ENCODE measurements at places on chromosomes 7 and 10. TPM values are rescaled to one million over a fixed set of nuclear protein-coding genes. Genes with fewer than 3 reads are reported as not detected.

DNA sequence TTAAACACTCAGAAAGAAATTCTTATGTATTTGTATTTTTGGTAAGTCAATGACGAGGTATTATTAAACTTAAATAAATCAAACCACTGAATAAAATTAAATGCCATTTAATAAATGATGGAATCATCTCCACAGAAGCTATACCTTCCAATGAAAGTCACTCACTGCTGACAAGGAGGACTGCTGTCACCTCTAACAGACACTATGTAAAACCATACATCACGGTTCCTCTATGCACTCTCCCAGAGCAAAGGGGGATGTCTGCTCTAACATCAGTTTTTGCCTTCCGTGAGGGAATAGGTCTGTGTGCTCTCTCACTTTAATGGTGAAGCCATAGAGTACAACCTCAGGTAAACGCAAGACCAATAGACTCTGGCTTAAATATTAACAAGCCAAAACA is 99.7 kb upstream of the DDC start:
- peaks cover 69% of the 10 kb centered on the region for H3K36me3 ChIP-seq
- H3K27ac ChIP-seq, result no peak overlapping the region
- H3K4me1 ChIP-seq, result peaks cover 6% of the 10 kb centered on the region
- H3K4me3 ChIP-seq, result no peak overlapping the region
- no peak for DNase-seq

DNA sequence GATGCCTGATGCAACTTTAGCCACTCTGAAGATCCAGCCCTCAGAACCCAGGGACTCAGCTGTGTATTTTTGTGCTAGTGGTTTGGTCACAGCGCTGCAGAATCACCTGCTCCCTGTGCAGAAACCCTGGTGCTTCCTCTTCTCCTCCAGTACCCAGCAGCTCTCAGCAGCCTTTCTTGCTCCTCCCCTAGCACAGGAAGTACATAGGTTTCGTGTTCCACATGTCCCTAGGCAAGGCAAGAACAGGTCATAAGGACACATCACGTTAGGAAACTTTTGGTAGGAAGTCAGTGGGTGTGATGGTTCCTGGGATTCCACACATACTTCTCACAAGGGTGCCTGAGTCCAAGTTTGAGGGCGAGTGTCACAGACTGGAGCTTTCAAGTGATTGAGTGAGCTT is 167.9 kb upstream of the PRSS1 start:
- no peaks in the 10 kb centered on the region for H3K27me3 ChIP-seq
- H3K4me3 ChIP-seq, result no peak overlapping the region
- H3K4me1 ChIP-seq, result no peaks in the 10 kb centered on the region
- no peaks in the 10 kb centered on the region for H3K36me3 ChIP-seq
- no peak overlapping the region for H3K27ac ChIP-seq
- DNase-seq, result no peak

DNA sequence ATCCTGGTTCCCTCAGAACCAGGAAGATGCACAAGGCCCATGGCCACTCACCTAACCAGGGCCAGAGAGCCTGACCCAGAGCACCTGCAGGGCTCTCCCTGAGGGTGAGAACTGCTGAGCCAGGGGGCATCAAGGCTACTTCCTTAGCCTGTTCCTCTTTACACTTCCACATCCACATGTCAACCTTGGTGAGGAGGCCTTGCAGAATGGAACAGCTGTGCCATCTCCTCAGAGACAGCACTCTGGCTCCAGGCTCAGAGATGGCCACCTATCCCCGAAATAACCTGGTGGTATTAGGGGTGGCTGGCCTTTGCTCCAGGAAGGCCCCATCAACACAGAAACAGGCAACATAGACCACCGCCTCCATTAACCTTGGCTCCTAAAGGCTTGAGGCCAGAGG is 473.0 kb downstream of the RPS24 start:
- H3K27ac ChIP-seq, result no peak overlapping the region
- no peaks in the 10 kb centered on the region for H3K36me3 ChIP-seq
- no peak for DNase-seq
- no peaks in the 10 kb centered on the region for H3K4me1 ChIP-seq
- no peaks in the 10 kb centered on the region for H3K27me3 ChIP-seq
- H3K4me3 ChIP-seq, result no peak overlapping the region

- no peak overlapping the region for H3K4me3 ChIP-seq
- H3K27me3 ChIP-seq, result no peaks in the 10 kb centered on the region
- H3K4me1 ChIP-seq, result no peaks in the 10 kb centered on the region
- no peak for DNase-seq
These were observed 103.8 kb upstream of the APBB1IP start for GRCh38 chr10:26334232-26334931.

GRCh38 chr10:133260895-133261725 is 15.6 kb downstream of the ADAM8 start:
- H3K36me3 ChIP-seq, result no peaks in the 10 kb centered on the region
- DNase-seq, result peak; percentile 61
- H3K27ac ChIP-seq, result peak overlapping the region; percentile 77
- no peaks in the 10 kb centered on the region for H3K27me3 ChIP-seq
- peaks cover 70% of the 10 kb centered on the region for H3K4me1 ChIP-seq

- H3K36me3 ChIP-seq, result peaks cover 53% of the 10 kb centered on the region
- no peak for DNase-seq
- no peak overlapping the region for H3K27ac ChIP-seq
These were observed 2.7 kb downstream of the GOT1 start for GRCh38 chr10:99427566-99428190.

GRCh38 chr10:55233090-55233489 is 432.1 kb upstream of the PCDH15 start:
- no peak for DNase-seq
- no peaks in the 10 kb centered on the region for H3K36me3 ChIP-seq
- no peaks in the 10 kb centered on the region for H3K27me3 ChIP-seq
- no peak overlapping the region for H3K4me3 ChIP-seq

- no peak overlapping the region for H3K27ac ChIP-seq
- H3K36me3 ChIP-seq, result no peaks in the 10 kb centered on the region
- no peak overlapping the region for H3K4me3 ChIP-seq
These were observed 60.0 kb upstream of the STEAP1B start for GRCh38 chr7:22559829-22560489.

GRCh38 chr10:30783939-30784501 is 154.5 kb upstream of the LYZL2 start:
- no peak overlapping the region for H3K4me3 ChIP-seq
- H3K4me1 ChIP-seq, result peaks cover 7% of the 10 kb centered on the region
- DNase-seq, result peak; percentile 76
- no peak overlapping the region for H3K27ac ChIP-seq

DNA sequence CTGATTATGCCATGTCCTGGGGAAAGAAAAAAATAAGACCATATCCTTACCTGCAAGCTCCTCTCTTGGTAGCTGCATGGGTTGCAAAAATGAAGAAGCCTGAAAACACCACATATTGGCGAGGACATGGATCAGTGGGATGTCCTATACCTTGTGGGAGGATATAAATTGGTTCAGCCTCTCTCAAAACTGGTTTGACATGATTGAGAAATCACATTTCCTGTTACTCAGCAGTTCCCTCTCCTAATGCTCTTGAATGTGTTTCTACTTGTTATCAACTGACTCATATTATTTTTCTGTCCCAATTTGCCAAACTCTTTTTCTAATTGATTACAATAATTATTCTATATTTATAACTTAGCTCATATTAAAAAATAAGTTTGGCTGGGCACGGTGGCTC is 380.2 kb downstream of the EXOC4 start:
- no peak overlapping the region for H3K4me3 ChIP-seq
- H3K27ac ChIP-seq, result no peak overlapping the region
- no peak for DNase-seq
- H3K36me3 ChIP-seq, result no peaks in the 10 kb centered on the region
- no peaks in the 10 kb centered on the region for H3K27me3 ChIP-seq

DNA sequence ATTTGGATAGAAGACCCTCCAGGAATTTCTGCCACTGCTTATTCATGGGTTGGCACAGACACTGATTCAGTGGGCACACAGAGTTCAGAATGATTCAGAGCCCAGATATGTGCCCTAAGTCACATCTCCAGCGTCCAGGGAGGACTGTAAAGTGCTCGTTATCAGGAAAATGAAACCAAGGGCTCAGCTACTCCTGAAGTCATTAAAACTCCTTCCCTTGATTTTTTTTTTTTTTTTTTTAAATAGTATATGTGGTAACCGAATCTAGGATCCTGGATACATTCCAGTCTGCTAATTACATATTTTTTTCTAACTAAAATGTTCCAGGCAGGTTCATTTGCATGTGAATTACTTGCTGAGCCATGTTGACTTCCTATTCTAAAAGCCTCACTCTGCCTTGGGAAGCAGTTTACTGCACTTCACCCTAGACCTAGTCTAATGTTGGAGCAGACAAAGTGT is 34.7 kb downstream of the MET start:
- no peak overlapping the region for H3K27ac ChIP-seq
- no peaks in the 10 kb centered on the region for H3K4me1 ChIP-seq
- H3K27me3 ChIP-seq, result peaks cover under 1% of the 10 kb centered on the region
- H3K36me3 ChIP-seq, result no peaks in the 10 kb centered on the region

GRCh38 chr10:78443900-78444571 is 410.4 kb downstream of the RPS24 start:
- no peak overlapping the region for H3K4me3 ChIP-seq
- H3K27ac ChIP-seq, result no peak overlapping the region
- no peak for DNase-seq
- H3K4me1 ChIP-seq, result no peaks in the 10 kb centered on the region
- no peaks in the 10 kb centered on the region for H3K36me3 ChIP-seq

DNA sequence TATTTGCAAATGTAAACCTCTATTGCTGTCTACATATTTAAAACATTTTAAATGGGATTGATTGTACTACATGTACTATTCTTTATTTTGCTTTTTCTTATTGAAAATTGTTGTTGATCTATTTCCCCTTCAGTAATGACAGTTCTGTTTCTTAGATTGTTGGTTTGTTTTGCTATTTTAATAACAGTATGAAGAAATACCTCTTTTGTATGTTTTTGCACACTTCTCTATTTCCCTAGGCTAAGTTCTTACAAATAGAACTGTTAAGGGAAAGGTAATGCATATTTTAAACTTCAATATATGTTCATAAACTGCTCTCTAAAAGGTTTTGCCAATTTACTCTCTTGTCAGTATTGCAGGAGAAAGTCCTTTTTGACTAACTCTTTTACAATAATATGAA is 195.0 kb upstream of the PRPS1L1 start:
- no peak for DNase-seq
- no peak overlapping the region for H3K27ac ChIP-seq
- no peak overlapping the region for H3K4me3 ChIP-seq
- H3K36me3 ChIP-seq, result no peaks in the 10 kb centered on the region
- H3K27me3 ChIP-seq, result no peaks in the 10 kb centered on the region

DNA sequence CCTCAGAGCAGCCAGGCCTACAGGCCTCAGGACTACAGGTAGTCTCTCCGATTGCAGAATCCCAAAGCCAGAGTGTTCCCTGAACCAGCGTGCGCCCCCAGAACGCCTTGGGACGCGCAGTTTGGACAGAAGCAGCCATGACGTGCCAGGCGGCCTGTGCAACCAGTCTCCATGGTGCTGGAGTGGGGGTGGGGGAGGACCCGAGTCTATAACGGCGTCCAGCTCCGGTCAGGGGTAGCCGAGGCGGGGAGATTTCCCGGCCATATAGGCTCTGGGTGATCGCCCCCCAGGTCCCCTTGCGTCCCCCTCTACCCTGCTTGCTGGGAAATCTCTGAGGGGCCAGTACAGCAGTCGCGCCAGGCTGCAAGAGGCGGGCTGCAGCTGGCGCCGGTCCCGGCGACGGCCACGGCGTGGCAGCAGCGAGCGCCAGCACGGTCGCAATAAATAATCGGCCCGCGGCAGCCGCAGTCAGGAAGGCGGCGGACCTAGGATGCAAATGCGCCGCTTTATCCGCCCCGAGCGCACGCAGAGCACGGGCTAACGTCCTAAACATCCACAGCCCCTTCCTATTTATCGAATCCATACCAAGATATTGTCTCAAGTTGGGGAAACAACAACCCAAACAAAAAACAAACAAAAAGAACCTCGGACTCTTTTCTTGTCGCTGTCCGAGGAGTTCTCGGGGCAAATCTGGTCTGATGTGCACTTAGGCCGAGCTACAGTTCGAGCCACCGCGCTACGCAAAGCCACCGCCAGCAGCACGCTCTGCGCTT is 1.6 kb downstream of the HOXA3 start:
- H3K4me1 ChIP-seq, result peaks cover 16% of the 10 kb centered on the region
- peak; percentile 54 for DNase-seq
- H3K27me3 ChIP-seq, result peaks cover 91% of the 10 kb centered on the region
- no peak overlapping the region for H3K27ac ChIP-seq
- no peak overlapping the region for H3K4me3 ChIP-seq

GRCh38 chr10:88466786-88467185 is 116.3 kb downstream of the RNLS start:
- H3K36me3 ChIP-seq, result no peaks in the 10 kb centered on the region
- H3K4me3 ChIP-seq, result no peak overlapping the region
- no peaks in the 10 kb centered on the region for H3K4me1 ChIP-seq
- no peak for DNase-seq

DNA sequence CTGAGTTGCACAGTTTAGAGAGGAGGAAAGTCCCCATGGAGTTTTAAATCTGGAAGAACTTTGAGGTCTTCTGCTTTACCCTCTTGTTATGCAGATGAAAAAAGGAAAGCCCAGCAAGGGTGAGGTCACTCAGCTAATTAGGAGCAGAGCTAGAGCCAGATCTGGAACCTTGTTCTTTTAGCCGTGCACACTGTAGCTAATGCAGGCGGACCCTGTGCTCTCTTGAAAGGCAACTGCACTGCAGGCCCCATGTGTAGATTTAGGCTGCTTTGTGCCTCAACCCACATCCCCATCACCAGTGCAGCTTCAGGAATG is 63.4 kb downstream of the SYPL1 start:
- no peaks in the 10 kb centered on the region for H3K4me1 ChIP-seq
- peaks cover 59% of the 10 kb centered on the region for H3K27me3 ChIP-seq

DNA sequence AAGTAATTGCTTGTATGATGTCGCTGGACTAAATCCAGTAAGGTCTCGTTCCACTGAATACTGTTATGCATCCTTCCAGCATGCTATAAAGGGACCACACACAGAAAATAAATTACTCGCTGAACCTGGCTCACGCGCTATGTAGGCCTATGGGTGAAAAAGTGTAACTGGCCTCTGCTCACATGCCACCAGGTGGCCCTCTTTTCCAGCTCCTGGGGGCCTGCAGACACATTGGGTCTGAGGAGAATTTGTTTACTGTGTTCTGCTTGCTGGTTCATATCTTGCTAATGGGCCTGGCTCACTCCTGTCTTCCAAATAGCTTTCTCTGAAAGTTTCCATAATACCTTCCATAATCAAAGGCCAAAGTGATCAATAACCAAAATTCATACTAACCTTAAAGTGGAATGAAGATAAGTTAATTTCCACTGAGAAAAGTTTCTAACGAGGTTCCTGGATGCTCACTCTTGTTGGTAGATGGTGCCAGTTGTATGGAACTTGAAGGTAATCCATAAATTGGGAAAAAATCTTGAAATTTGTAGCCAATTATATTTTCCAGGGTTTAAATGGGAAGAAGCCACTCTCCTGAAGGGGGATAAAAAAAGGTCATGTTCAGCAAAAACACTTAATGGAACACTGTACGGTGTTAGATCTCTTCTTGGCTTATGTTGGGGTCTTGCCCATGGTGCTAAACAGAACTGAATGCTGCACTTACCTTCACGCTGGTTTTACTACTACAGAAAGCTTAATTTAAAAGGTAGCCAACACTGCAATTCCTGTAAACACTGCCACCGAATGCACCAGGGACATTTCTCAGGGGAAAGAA is 27.0 kb upstream of the ZPBP start:
- H3K4me1 ChIP-seq, result no peaks in the 10 kb centered on the region
- no peak overlapping the region for H3K27ac ChIP-seq
- no peaks in the 10 kb centered on the region for H3K27me3 ChIP-seq
- no peak overlapping the region for H3K4me3 ChIP-seq
- peak; percentile 57 for DNase-seq

NEBL gene
- 12.5 TPM for total RNA-seq

HOXA7 gene
- not detected for total RNA-seq

ZNF736 gene
- 8.8 TPM for total RNA-seq

FAM25A gene
- total RNA-seq, result not detected

CUTC gene
- 18.6 TPM for total RNA-seq

METTL27 gene
- 0.42 TPM for total RNA-seq

ACSM6 gene
- total RNA-seq, result not detected

STAMBPL1 gene
- total RNA-seq, result 0.09 TPM

TRIM50 gene
- 0.11 TPM for total RNA-seq

EPHB6 gene
- total RNA-seq, result 19.1 TPM

LIPN gene
- total RNA-seq, result not detected

KCNMA1 gene
- 0.27 TPM for total RNA-seq

Data from K562 (cell line).